Mammary microvascular endothelial cell (primary cell): ENCODE measurements at places on chromosomes 2 and 18. TPM values are rescaled to one million over a fixed set of nuclear protein-coding genes. Genes with fewer than 3 reads are reported as not detected.

FRZB gene
- under 0.01 and 0.15 TPM in 2 replicates for total RNA-seq

MLPH gene
- not detected in 2 replicates for total RNA-seq

POTEF gene
- total RNA-seq: under 0.01 TPM in 1 of 2 replicates, not detected in the other

CCDC141 gene
- total RNA-seq: 0.13 and 0.44 TPM in 2 replicates

ALK gene
- total RNA-seq: not detected in 2 replicates

KANSL1L gene
- 3.7 and 6.9 TPM in 2 replicates for total RNA-seq

ANKRD30B gene
- total RNA-seq: not detected in 2 replicates

HOXD1 gene
- 3.7 and 7.3 TPM in 2 replicates for total RNA-seq

IL37 gene
- not detected in 2 replicates for total RNA-seq

FTCDNL1 gene
- total RNA-seq: 0.93 and 1.9 TPM in 2 replicates

LYG2 gene
- total RNA-seq: not detected in 2 replicates

EN1 gene
- total RNA-seq: not detected in 2 replicates

CTLA4 gene
- total RNA-seq: 0.30 TPM in 1 of 2 replicates, not detected in the other

SCN3A gene
- total RNA-seq: 0.98 and 2.1 TPM in 2 replicates

POTEI gene
- 0.05 and 0.07 TPM in 2 replicates for total RNA-seq

FAM228A gene
- 0.07 and 2.4 TPM in 2 replicates for total RNA-seq

IER3IP1 gene
- 18.2 and 19.9 TPM in 2 replicates for total RNA-seq

ACOXL gene
- total RNA-seq: not detected in 2 replicates

ZNF514 gene
- 1.3 and 10.1 TPM in 2 replicates for total RNA-seq

EML6 gene
- total RNA-seq: 0.13 and 0.89 TPM in 2 replicates

ALLC gene
- total RNA-seq: not detected in 2 replicates

C2orf66 gene
- total RNA-seq: not detected in 2 replicates

KATNAL2 gene
- 0.54 and 2.2 TPM in 2 replicates for total RNA-seq

KRTCAP3 gene
- not detected in 2 replicates for total RNA-seq

ATG16L1 gene
- total RNA-seq: 24.0 and 30.2 TPM in 2 replicates

DDX18 gene
- 41.6 and 45.1 TPM in 2 replicates for total RNA-seq

DPYSL5 gene
- total RNA-seq: not detected in 2 replicates

SERPINB10 gene
- 3.4 TPM in 1 of 2 replicates, not detected in the other for total RNA-seq

CABYR gene
- total RNA-seq: 5.1 and 6.4 TPM in 2 replicates

PIEZO2 gene
- 9.5 and 23.7 TPM in 2 replicates for total RNA-seq

KCNJ13 gene
- not detected in 2 replicates for total RNA-seq

ANKRD30BL gene
- not detected in 2 replicates for total RNA-seq

CLEC4F gene
- total RNA-seq: 0.10 TPM in 1 of 2 replicates, not detected in the other

UGT1A8 gene
- not detected in 2 replicates for total RNA-seq

REG3G gene
- total RNA-seq: not detected in 2 replicates

TRIM43 gene
- total RNA-seq: not detected in 2 replicates

MFSD2B gene
- total RNA-seq: 0.20 and 0.59 TPM in 2 replicates

FOXD4L1 gene
- total RNA-seq: 0.07 TPM in 1 of 2 replicates, not detected in the other

RBM45 gene
- 12.0 and 12.4 TPM in 2 replicates for total RNA-seq

LRATD1 gene
- 2.3 and 3.8 TPM in 2 replicates for total RNA-seq
